Left renal cortex interstitium (tissue), 4 donors: ENCODE measurements at places on chromosomes 12 and 14.

DNA sequence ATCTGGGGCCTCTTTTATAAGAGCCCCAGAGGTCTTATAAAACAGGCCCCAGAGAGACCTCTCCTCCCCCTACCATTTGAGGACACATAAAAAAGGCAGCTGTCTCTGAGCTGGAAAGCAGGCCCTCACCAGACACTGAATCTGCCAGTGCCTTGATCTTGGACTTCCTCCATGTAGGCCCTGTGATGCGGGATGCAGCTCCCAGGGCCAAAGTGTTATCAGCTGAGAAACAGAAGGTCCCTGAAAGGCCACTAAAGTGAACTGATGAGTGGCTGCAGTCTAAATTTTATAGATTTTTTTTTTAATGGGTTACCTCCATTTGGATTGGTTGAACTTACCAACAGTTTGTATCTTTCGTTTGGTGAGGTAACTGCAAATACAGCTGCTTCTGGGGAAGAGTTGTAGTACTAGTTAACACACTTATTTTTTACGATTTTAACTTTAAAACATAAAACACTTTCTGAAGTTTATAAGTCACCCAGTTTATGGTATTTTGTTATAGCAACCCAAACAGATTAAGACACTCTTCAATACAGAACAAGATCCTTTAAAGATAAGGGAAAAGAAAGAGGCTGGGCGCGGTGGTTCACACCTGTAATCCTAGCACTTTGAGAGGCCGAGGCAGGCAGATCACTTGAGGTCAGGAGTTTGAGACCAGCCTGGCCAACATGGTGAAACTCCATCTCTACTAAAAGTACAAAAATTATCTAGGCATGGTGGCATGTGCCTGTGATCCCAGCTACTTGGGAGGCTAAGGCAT is 5.6 kb upstream of the GUCY2C start:
- DNase-seq: no peak

DNA sequence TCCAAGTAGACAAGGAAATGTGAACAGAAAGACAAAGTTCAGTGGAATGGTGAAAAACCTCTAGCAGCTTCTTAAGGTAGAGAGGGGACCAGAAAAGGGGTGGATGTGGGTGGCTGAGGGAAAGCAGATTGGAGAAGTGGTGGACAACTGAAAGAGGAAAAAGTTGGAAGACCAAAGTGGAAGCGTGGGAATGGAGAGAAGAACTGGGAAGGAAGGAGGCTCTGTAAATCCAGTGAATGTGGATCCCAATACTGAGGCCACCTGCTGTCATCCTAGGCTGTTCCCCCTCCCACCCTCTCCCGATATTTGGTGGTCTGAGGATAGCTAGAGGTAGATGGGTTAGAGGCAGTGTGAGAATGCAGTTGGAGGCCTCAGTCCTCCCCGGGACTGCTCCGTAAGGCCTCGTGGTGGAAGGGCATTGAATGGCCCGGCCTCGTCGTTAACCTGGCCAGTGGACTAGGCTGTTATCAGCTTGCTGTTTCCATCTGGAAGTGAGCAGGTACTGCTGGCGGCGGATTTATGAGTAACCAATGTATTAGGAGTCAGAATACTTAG is 822 bp upstream of the POU6F1 start:
- no peak for DNase-seq

DNA sequence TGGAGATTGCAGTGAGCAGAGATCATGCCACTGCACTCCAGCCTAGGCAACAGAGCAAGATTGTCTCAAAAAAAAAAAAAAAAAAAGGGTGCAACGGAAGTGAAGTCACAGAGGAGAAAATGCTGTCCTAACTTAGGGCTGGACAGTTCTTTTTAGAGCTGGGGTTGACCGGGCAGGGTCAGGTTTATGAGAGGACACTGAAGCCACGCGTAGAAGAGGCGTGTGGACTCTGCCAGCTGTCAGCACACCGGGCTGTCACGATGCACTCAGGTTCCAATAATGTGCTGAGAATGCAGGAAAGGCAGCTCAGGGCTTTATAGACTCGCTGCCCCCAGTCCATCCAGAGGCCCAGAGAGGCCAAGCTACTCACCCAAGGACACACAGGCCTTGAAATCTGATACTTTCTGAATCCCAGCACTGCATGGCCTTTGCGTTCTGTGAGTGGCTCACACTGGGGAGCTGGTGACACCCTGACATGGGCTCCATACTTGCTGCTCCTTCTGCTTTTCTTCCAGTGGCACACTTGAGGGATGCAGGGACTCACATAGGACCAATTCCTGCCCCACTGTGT is 28.9 kb upstream of the SPPL3 start:
- DNase-seq: no peak

DNA sequence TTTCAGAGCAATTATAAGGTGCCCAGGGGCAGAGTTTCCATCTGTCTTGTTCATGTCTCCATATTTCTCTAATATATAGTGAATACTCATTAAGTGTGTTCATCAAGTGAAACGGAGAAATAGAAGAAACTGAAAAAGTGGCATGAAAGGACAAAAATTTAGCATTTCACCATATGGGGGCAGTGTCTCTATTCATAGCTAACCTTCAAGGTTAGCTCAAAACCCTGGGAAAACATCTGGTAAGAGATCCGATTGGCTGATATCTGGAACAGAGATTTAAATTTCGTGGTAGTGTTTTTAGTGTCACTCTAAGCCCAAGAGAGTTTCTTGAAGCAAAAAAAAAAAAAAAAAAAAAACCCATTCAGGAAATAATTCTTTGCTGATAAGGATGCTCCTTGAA is 367.5 kb downstream of the DAD1 start:
- DNase-seq: no peak

DNA sequence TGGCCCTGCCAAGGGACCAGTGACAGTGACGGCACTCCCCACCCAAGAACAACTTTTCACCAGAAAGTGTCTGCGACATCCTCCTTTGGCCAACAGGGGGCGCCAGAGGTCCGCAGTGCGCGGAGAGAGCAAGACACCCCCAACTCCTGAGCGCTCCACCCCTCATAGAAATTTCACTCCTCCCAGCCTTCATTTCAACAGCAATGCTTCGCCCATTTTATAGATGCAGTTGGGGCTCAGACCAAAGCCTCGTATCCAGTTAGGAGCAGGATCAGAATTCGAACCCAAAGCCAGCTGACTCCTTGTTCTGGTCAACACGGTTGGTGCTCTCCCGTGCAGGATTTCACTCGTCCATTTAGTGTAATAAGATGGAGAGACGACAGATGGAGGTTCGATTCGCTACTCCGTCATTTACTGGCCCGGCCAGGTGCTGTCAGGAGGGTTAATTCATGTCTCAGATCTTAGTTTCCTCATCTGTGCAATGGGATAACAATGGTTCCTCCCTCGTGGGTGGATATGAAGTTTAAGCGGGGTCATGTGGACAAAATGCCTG is 2.4 kb upstream of the POP5 start:
- DNase-seq: no peak

DNA sequence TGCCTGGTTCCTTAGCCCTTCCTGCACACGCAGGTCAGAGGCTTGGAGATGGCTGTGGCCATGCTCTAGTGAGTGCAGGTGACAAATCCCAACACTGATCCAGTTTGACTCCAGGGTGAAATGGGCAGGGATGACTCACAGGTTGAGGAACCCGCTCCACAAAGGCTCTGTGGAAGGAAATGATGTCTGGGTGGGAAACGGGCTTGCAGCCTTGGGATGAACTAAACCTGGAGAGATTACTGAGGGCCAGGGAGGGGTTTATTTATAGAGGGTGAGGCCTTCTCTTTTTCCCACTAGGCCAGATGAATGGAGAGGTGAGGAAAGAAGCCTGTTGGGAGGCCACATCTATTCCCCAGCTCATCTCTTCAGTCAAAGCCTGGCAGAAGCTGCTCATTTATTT is 29.3 kb upstream of the EMP1 start:
- DNase-seq: no peak

DNA sequence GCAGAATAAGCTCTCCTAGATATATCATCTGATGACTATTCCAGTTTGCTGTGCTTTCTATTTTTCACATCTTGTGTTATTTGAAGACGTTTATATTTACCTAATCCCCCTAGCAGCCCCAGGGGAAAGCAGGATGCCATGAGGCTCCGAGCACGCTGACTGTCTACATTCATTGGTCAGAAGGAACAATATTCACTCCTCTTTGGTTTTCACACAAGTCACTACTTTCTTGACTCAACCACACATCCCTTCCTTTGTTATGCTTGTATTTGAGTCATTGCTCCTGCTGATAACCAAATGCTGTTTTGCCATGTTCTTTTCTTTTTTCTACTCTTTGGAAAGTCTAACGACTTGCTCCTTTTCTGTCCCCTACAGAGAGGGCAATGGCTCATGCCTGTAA is 86.5 kb upstream of the SLC38A2 start:
- DNase-seq: no peak

- DNase-seq: no peak
Measured at GRCh38 chr12:68559984-68560850, 50.5 kb upstream of the RAP1B start.

DNA sequence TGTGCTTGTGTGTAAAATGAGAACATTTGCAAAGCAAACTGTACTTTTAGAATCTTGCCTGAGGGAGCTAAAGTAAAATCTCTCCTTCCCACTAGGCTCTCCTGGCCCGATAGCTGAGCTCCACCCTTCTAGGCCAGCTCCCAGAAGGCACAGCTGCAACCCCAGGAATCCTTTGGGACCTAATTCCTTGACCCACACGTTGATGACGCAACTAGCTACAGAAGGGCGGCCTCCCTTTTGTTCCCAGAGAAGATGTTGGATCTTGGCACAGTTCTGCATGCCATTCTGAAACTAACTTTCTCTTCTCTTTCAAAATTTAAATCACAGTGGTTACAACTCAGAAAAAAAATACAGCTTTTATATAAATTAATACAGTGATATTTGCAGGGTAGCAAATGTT is 268.1 kb downstream of the EGLN3 start:
- DNase-seq: no peak

GRCh38 chr14:38309522-38310277 is 53.8 kb upstream of the CLEC14A start:
- DNase-seq: no peak

- no peak for DNase-seq
Measured at GRCh38 chr14:104366931-104367865, 212.4 kb upstream of the C14orf180 start.

- DNase-seq: no peak
Measured at GRCh38 chr12:91357381-91357780, 174.8 kb upstream of the DCN start.

GRCh38 chr12:644818-645552 is 18.3 kb downstream of the NINJ2 start:
- no peak for DNase-seq

GRCh38 chr14:59086241-59086882 is 102.1 kb upstream of the DAAM1 start:
- no peak for DNase-seq

GRCh38 chr14:72539661-72540315 is 354.1 kb downstream of the DPF3 start:
- no peak for DNase-seq

- no peak for DNase-seq
Measured at GRCh38 chr12:67697967-67698366, 49.4 kb downstream of the DYRK2 start.

GRCh38 chr12:48881686-48882314 is 16.1 kb upstream of the RND1 start:
- DNase-seq: no peak
